ENCODE measurements at places on chromosomes 3 and 15.

DNA sequence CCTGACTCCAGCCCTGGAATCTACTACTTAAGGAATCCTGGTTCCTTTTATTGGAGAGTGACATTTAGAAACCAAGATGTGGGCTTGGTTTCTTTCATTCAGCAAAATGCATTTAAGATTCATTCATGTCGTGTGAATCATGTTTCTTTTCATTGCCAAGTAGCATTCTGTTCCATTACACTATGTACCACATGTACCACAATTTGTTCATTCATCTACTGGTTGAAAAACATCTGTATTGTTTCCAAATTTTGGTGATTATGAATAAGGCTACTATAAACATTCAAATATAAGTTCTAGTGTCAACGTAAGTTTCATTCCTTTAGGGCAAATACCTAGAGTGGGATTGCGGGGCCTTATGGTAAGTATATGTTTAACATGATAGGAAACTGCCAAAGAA lies 264.2 kb downstream of the VPS13C start:
- DNase-seq = no peak

GRCh38 chr3:34567266-34567665 lies 768.8 kb downstream of the PDCD6IP start:
- DNase-seq = no peak

DNA sequence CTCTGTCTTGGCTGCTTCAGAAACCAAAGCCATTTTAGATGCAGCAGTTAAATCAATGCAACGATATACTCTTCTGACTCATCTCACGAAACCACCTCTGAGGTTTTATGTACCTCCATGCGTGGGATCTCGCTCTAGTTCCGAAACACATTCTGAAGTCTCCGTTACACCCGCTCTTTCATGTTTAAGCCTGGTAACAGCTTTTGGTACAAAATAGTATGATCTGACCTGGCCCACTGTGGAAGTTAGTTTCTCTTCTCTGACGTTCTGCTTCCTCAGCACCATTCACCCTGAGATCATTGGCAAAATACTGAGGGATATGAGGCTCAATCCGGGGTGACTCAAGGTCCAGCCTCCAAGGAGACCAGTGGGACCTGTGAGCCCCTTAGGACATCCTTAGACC lies 121.9 kb downstream of the TMEM266 start:
- DNase-seq = no peak

GRCh38 chr15:54109014-54109413 lies 130.8 kb downstream of the UNC13C start:
- DNase-seq = no peak

- no peak for DNase-seq
Measured at GRCh38 chr15:70050970-70051369, 46.7 kb downstream of the TLE3 start.
